Spinal cord (tissue), 10 donors: ENCODE measurements at places on chromosomes 12 and 14.
A peak's percentile ranks its signal among the peaks of the same experiment; 100 is the strongest.

DNA sequence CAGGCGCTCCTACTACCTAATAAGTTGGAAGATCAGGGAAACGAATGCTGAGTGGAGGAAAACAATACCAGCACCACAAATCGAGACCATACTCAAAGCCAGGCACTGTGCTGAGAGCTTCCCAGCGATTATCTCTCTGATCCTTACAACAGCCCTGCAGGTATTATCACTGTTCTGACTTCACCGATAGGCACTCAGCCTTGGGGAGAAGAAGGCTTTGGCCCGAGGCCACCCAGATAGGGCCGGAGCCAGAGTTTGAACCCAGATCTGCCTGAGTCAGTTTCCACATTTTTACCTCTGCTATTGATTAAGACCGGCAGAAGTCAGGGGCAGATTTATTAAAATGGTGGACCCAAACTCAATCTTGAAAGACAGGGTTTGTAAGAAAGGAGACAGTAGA is 4.9 kb downstream of the SVOP start:
- DNase-seq, result no peak

DNA sequence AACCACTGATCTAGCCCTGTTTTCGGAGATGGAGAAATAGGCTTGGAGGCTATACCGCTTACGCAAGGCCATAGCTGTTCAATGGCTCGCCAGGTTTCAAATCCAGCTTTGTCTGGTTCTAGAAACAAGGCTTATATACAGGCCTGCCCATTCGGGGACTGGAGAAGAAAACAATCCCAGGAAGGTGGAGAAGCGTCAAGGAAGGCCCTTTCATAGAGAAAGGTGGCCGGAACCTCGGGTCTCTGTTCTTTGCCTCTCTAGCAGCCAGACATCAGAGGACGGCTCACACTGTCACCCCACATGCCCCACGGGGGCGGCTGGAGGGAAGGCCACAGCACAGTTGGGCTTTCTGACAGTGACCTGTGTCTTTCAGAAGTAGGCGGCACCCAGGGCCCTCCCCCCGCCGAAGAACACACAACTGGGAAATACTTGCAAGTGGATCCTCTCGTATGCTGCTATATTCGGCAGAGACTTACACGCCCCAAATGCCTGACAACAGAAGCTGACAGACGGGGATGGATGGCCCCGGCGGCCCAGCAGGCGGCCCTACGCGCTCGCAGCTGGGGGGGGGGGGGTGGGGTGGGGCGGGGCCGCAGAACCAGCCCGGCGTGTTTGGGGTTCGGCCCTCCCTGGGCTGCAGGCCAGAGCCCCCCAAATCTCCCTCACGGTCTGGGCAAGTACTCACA is 4.5 kb upstream of the SETD1B start:
- peak; percentile 84 for DNase-seq

DNA sequence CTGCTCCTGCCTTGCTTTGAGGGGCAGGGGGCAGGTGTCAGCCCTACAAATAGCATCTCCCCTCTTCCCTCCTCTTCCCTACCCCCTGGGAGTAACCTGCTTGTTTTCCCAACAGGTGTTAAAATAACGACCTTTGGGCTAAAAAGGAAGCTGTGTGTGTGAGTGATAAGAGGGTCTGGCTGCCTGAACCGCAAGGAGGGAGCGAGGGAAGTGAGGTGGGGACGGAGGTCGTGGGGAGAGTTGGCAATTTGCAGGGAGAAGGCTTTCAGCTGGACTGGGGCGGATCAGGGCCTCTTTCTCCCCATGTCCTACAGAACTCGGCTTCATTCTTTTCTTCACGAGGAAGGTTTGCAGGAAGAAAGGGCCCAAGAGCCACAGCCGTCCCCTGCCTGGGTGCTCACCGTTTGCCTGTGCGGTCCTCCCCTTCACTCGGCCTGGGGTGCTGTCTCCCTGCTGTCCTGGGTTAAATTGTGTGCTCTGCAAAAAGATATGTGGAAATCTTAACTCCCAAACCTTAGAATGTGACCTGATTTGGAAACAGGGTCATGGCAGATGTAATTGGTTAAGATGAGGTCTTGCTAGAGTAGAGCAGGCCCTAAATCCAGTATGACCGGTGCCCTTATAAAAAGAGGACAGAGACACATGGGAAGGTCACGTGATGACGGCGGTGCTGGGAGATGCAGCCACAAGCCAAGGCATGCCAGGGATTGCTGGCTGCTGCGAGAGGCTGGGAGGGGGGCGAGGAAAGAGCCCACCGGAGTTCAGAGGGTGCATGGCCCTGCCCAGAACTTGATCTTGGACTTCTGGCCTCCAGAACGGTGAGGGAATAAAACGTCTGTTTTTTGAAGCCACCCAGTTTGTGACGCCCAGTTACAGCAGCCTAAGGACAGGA is 38.7 kb upstream of the NCOR2 start:
- DNase-seq, result no peak

GRCh38 chr14:59510966-59511365 is 26.6 kb downstream of the JKAMP start:
- DNase-seq, result no peak

GRCh38 chr14:93522221-93522620 is 91.5 kb downstream of the UNC79 start:
- DNase-seq, result no peak
